ENCODE measurements at places on chromosomes 11 and 22. TPM values are rescaled to one million over a fixed set of nuclear protein-coding genes. Genes with fewer than 3 reads are reported as not detected.

GRCh38 chr11:11708256-11708655, 86.5 kb upstream of the GALNT18 start:
- no peak for DNase-seq

DBX1 gene
- not detected for total RNA-seq

OVOL1 gene
- total RNA-seq: 3.9 TPM

MS4A3 gene
- total RNA-seq: not detected

GLYATL1B gene
- total RNA-seq: not detected
